ENCODE measurements at places on chromosomes 4 and X. TPM values are rescaled to one million over a fixed set of nuclear protein-coding genes. Genes with fewer than 3 reads are reported as not detected.

DNA sequence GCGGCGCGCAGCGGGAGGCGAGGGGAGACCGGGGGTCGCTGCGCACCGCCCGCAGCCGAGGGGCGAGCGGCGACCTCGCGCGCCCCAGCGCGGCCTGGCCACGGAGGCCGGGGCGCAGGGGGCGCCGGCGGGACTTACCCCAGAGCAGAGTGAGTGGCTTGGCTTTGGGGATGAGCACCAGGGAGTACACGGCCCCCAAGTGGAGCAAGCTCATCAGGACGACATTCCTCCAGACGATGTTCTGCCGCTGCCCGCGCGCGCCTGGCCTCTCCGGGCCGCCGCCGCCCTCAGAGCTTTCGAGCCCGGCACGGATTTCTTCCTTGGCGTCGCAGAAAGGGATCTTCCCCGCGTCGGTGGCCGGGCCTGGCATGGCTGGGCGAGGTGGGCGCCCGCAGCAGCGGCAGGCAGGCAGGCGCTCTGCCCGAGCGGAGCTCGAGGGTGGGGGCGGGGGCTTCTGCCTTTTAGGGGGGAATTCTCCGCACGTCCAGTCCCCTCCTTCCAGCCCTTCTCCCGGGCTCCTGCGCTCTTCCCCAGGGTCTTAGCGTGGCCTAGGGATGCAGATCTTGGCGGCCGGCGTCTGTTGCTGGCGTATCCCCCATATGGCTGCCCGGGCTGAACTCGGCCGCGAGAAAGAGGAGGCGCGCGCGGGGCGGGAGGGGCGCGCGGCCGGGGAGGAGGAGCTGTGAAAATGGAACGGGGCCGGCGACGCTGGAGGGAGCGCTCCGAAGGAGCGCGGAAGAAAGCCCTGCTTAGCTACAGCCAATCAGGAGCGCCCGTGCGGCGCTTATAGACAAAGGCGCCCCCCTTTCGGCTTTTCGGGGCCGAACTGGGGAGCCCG lies at the start of gene SCD5:
Gene SCD5, minus strand, starts transcription at position 629 of the 838 bp plus-strand sequence. Its CDS starts 259 bp downstream, at position 370.
- peak; percentile 53 for DNase-seq

Gene TCEAL7
- total RNA-seq = not detected

- DNase-seq = no peak
These were observed 77.4 kb downstream of the MTMR1 start for GRCh38 chrX:150770623-150771022.

- no peak for DNase-seq
These were observed 92.0 kb upstream of the SRD5A3 start for GRCh38 chr4:55253948-55254593.

GRCh38 chr4:47118192-47118929 lies 87.0 kb downstream of the GABRB1 start:
- DNase-seq = no peak

GRCh38 chr4:123661080-123661737 lies 264.6 kb downstream of the SPRY1 start:
- no peak for DNase-seq

- no peak for DNase-seq
These were observed 119.1 kb downstream of the TEX13A start for GRCh38 chrX:105101378-105101777.

DNA sequence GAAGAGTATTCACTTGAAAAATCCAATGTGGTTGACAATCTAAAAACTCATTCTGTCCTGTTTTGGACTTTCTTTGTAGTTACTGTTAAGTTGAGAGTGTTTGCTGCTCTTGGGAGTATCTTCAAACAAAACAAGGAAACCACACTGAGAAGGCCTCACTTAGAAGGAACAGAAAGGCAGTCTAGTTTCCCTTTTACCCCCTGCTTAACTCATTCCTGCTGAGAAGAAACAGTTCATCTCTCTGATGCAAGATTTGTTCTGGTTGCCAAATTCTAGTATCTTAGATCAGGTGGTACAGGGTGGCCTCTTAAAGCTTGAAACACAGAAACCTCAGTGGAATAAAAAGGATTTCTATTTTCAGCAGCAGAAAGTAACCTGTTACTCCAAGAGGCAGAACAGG lies 41.4 kb downstream of the GUCY2F start:
- no peak for DNase-seq

GRCh38 chr4:86664959-86665358 lies 70.8 kb downstream of the PTPN13 start:
- DNase-seq = no peak

GRCh38 chr4:144504883-144505282 lies 141.1 kb upstream of the HHIP start:
- DNase-seq = no peak

GRCh38 chr4:1604181-1604705 lies 79.9 kb downstream of the FAM53A start:
- DNase-seq = peak; percentile 20

DNA sequence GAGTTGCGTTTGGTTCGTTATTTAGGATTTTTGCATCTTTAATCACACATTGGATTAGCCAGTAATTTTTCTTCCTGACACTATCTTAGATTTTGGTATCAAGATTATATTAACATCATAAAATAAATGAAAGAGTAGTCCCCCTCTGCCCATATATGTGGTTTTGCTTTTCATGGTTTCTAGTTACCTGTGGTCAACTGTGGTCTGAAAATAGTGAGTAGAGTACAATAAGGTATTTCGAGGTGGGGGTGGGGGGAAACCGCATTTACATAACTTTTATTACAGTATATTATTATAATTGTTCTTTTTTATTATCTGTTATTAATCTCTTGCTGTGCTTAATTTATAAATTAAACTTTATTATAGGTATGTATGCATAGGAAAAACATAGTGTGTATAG lies 152.4 kb downstream of the STIM2 start:
- DNase-seq = no peak

Data from Calu3 (cell line).